ENCODE measurements at places on chromosomes 2 and 18. TPM values are rescaled to one million over a fixed set of nuclear protein-coding genes. Genes with fewer than 3 reads are reported as not detected.

Gene STARD6
- not detected for total RNA-seq

Gene FASTKD1
- total RNA-seq, result 55.2 TPM

Gene C1D
- 28.9 TPM for total RNA-seq

Gene RAX
- not detected for total RNA-seq

Gene GCFC2
- total RNA-seq, result 42.0 TPM

Gene CFC1B
- not detected for total RNA-seq

Gene GAD1
- 13.3 TPM for total RNA-seq

Gene AGPS
- total RNA-seq, result 76.7 TPM
